T-helper 9 cell (primary cell): ENCODE measurements at places on chromosomes 4 and X.

- DNase-seq: no peak
These were observed 249.2 kb downstream of the TENM3 start for GRCh38 chr4:182492423-182492822.

DNA sequence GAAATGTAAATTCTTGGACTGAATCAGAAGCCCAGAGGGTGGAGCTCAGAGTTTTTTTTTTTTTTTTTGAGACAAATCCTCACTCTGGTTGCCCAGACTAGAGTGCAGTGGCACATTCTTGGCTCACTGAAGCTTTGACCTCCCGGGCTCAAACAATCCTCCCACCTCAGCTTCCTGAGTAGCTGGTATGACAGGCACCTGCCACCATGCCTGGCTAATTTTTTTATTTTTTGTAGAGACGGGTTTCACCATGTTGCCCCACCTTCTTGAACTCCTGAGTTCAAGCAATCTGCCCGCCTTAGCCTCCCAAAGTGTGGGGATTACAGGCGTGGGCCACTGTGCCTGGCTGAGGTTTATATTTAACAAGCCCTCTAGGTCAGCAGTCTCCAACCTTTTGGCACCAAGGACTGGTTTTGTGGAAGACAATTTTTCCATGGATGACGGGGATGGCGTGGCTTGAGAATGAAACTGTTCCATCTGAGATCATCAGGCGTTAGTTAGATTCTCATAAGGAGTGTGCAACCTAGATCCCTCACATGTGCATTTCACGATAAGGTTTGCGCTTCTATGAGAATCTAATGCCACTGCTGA lies 76.7 kb downstream of the FHIP1A start:
- no peak for DNase-seq

DNA sequence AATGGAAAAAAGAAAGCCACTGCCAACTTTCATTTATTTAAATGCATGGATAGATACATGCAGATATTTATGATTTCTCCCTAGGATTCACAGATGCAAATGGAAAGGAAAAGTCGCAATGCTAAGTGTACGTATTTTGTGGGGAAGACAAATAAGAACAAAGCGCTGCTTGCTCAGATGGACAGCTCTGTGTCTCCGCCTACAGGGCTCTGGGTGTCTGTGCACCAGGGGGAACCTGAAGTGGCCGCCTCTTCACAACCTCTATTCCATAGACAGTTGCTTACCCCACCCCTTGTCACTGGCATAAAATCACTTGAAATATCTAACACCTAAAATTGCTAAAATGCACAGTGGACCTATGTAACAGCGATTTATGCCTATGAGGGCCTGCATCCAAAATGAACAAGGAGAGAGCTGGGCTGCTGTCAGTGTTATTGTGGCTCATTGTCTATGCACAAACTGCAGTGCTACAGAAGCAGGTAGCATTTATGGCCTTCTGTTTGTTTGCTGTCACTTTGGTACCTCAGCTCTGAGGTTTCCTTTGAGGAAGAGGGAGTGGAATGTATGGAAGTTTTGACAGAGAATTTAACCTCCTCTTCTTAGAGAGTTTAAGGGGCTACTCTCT lies 58.6 kb upstream of the PAGE1 start:
- peak; percentile 19 for DNase-seq

GRCh38 chr4:47715716-47716416 lies 122.0 kb downstream of the CORIN start:
- DNase-seq: no peak

DNA sequence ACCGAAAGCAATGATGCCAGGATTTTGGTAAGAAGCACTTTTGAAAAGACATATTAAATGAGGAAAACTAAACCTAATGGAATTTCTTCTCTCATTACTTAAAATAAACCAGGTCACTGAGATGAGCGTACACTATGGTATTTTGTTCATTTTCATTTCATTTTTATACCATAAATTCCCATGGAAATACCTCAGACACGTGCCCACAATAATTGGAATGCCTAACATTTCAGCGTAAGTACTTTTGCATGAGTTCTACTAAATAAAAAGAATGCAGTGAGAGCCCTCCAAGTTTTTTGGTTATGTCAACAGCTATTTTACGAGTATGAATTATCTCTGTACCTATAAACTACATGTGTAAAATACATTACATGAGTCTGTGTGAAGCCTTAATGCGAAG lies 3.2 kb downstream of the CAMK2D start:
- no peak for DNase-seq

GRCh38 chr4:35063031-35063570 lies 1181.2 kb downstream of the ARAP2 start:
- no peak for DNase-seq
